ENCODE measurements at places on chromosomes 4 and X. TPM values are rescaled to one million over a fixed set of nuclear protein-coding genes. Genes with fewer than 3 reads are reported as not detected.

GRCh38 chr4:1628892-1629698 lies 55.0 kb downstream of the FAM53A start:
- DNase-seq, result no peak

DNA sequence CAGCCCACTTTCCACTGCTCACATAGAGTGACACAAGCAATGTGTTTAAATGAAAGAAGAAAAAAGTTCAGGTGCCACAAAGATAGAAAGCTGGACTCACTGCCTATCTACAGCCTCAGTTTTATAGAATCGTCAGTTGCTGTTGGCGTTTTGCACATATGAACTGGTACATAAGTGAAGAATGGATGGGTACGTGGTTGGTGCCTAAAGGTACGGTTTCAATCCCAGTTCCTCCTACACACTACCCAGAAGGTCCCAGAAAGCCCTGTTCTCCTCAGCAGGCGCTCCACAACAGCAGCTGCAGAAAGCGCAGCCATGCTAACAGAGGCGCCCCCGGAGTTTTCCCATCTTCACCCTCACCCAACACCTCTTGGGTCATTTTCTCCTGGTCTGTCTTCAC lies 23.6 kb downstream of the CHST7 start:
- no peak for DNase-seq

- DNase-seq, result no peak
Measured at GRCh38 chr4:86961605-86962295, 26.9 kb downstream of the AFF1 start.

DNA sequence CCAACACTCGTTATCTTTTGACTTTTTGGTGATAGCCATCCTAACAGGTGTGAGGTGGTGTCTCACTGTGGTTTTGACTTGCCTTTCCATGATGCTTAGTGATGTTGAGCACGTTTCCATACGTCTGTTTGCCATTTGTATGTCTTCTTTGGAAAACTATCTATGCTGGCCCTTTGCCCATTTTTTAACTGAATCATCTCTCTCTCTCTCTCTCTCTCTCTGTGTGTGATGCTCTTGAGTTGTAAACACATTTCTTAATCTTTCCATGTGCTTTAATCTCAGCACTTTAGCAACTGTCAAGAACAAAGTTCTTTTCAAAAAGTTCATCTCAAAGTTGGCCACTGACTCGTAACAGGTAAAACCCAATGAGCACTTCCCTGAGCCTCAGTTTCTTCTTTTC lies 10.5 kb downstream of the SORBS2 start:
- DNase-seq, result no peak

GRCh38 chrX:22059775-22060174 lies 27.6 kb downstream of the PHEX start:
- DNase-seq, result no peak

DNA sequence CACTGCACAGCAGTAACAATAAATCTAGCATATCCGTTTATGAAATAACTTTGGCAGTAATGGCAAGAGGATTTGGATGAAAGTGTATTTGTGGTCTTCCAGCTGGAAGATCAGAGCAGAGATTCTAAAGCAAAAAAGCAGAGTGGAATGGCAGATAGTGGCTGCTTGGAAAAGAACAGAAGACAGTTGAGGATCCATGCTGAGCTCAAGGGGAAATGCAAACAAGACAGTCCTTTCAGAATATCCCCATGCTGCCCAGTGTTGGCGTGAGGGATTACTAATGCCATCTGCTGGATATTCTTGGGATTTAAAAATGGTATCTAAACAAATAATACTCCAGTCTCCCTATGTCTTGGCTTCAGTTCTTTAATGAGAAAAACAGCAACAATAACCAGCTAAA lies 629.1 kb upstream of the ATOH1 start:
- DNase-seq, result peak; percentile 44

DNA sequence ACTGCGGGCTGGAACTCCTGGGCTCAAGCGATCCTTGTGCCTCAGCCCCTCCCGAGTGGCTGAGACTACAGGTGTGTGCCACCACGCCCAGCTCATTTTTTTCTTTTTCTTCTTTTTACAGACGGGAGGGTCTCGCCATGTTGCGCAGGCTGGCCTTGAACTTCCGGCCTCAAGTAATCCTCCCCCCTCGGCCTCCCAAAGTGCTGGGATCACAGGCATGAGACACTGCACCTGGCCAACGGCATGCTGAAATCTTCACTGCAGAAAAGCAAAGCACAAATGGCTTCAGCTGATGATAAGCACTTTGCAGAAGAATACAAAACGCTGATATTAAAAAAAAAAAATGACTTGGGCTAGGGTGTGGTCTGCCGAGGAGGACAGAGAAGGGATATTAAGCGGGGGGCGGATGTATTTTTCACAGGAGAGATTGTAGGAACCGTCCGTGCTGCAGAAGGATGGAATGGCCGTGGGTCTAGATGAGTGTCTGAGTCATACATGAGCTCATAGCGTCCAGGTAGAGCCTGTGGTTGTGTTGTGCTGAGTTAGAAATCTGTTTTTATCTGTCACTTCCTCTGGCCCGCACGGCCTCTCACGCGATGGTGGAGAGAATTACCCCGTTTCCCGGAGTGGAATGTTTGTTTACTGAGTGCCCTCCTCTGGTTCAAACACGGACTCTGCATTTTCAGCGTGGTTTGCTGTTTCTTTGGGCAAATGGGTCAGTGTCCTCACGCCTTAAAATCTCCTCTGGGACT lies 8.5 kb upstream of the AKAP17A start:
- DNase-seq, result no peak

DNA sequence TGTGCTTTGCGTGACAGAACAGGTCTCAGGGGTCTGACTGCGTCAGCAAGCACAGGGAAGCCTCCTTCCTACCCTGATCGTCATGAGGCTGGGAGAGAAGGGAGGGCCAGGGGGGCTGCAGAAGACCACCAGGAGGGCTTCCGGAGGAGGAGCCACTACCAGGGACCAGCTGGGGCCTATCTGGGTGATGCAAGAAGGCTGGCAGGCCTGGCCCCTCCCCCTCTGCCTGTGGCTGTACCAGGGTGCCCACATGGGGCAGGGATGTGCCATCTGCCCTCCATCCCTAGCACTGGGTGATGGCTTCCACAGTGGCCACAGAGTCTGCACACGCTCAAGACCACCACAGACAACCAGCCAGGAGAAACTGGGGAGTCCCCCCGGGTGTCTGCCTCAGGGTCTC lies 116.4 kb upstream of the NKX1-1 start:
- no peak for DNase-seq

- no peak for DNase-seq
Measured at GRCh38 chr4:31094474-31094873, 374.3 kb downstream of the PCDH7 start.

DNA sequence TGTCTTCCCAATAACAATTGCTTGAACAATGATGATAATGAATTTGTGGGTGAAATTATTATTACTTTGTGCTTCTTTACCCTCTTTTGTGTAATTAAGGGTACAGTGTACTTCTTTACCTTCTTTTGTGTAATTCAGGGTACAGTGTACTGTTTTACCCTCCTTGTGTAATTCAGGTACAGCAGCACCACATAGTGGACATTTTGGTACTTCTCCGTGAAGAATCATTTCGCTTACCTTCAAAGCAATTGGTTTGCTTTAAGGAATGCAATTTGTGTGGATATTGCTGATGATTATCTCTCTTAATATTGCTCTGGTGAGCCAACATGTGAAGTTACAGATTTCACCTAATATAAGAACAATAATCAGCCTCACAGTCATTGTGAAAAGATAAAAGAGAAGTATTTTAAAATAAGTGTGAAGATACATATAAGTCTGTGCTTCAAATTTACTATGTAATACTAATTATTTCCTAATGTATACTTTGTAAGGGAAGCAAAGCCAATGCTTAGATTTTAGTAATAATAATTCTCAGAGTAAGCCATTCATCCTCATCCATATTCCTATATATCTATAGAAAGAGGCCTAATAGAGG lies 27.2 kb upstream of the SEC24B start:
- peak; percentile 57 for DNase-seq

- DNase-seq, result no peak
Measured at GRCh38 chr4:55876387-55876786, 22.9 kb downstream of the EXOC1 start.

GRCh38 chr4:42452823-42453222 lies 55.5 kb downstream of the SHISA3 start:
- DNase-seq, result no peak

GRCh38 chr4:82437285-82438005 lies 7.1 kb downstream of the ENOPH1 start:
- peak; percentile 14 for DNase-seq

DNA sequence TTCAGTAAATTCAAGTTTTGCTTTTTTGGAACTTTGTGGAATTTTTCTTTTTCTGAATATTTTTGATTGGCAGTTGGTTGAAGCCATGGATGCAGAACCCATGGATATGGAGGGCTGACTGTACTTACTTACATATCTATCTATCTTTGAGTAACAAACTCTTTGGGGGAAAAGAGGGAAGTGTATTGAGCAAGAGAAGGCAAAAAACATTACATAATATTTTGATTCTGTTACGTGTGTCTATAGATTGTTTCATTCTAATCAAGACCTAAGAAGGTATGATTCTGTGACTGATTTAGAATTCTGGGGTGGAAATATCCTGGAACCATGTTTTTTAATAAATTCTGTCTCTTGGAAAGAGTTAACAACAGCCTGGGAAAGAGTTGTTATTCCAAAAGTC lies 31.5 kb downstream of the GRSF1 start:
- DNase-seq, result no peak

DNA sequence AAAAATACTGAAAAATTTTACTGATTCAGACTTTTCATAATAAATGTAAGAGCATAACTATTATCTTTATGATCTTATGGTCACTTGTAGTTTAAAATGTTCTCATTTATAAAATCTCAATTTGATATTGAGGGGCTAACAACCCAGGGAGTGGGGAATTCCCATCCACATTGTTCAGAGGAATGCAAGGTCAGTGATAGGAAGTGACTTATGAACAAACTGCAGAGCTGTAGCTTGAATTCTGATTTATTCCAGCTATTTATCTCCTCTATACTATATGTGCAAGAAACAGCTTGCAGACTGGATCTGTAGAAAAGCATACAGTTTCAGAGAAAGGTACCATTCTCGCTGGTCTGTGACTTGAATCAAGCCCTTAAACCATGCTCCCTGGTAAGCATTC lies 61.6 kb downstream of the SEC24D start:
- DNase-seq, result no peak

DNA sequence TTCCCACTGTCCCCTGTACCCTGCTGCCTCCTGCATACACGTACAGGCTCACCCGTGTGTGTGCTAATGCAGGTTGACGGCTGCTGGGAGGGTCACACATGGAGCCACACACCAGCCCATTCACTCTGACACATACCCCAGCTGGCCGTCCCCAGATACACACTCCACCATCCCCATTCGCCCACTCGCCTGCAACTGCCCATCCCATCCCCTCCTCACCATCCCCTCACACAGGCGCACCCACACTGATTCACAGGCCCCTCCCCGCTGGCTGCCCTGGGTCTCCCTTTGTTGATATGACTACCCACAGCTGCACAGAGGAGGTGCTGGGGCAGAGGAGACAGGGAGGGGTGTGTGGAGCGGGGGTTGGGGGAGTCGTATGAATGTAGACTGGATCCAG lies 25.7 kb downstream of the PJA1 start:
- DNase-seq, result no peak

GRCh38 chrX:151536571-151536970 lies 26.9 kb upstream of the PASD1 start:
- DNase-seq, result no peak

DNA sequence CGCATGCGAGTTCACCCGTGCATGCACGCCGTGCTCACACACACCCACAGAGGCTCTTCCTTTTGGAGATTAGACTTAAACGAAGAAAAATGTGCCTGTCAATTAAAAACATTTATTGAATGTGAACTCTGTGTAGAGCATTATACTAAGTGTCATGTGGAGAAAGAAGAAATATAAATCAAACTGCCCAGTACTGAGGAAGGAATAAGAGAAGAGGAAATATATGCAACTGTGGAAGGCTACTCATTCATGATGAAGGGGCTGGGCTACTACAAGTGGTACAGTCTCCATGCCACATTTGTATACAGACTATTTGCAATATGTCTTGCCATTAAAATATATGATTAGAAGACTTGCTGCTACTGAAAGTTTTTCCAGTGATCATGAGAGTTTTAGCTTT lies 714.7 kb downstream of the DMD start:
- no peak for DNase-seq

GRCh38 chr4:128606173-128606572 lies 203.3 kb upstream of the JADE1 start:
- DNase-seq, result no peak

- DNase-seq, result no peak
Measured at GRCh38 chrX:44949125-44949524, 76.1 kb downstream of the KDM6A start.

DNA sequence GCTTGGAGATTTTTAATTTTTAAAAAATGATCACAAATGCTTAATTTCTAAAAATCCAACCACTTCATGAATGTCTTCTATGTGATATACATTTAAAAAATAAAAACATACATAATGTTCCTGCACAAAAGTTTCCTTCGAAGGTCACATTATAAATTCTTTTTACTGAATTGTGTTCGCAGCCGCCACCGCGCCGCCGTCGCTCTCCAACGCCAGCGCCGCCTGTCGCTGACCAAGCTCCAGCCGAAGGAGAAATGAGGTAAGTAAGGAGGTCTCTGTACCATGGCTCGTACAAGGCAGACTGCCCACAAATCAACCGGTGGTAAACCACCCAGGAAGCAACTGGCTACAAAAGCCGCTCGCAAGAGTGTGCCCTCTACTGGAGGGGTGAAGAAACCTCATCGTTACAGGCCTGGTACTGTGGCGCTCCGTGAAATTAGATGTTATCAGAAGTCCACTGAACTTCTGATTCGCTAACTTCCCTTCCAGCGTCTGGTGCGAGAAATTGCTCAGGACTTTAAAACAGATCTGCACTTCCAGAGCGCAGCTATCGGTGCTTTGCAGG lies 48.8 kb upstream of the NEUROG2 start:
- DNase-seq, result no peak

DNA sequence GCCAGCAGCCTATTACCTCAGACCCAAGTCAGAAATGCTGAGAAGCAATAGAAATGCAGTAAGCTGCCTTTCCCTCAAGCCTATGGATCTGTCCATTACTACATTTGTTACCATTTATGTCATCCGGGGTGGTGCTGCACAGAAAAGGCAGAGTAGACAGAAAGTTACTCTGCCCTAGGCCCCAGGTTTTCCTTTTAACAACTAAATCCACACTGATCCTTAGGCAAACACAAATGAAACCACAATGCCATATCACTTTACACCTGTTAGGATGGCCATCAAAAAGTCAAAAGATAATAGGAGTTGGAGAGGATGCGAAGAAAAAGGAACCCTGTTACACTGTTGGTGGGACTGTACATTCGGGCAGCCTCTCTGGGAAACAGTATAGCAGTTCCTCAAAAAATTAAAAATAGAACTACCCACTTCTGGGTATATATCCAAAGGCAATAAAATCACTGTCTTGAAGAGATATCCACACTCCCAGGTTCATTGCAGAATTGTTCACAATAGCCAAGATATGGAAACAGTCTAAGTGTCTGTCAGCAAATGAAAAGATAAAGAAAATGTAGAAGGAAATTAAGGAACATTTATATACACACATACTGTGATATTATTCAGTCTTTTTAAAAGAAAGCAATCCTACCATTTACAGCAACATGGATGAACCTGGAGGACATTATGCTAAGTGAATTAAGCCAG lies 186.3 kb downstream of the NWD2 start:
- no peak for DNase-seq

- DNase-seq, result no peak
Measured at GRCh38 chr4:24451870-24452269, 132.5 kb downstream of the DHX15 start.

GATA1 gene
- 1.1 TPM for total RNA-seq

GAGE1 gene
- not detected for total RNA-seq

GPR34 gene
- 10.9 TPM for total RNA-seq

CXCL8 gene
- total RNA-seq, result 15.5 TPM

SPANXN2 gene
- total RNA-seq, result not detected
